AML-193 (cell line): ENCODE measurements at places on chromosomes 4 and X.

DNA sequence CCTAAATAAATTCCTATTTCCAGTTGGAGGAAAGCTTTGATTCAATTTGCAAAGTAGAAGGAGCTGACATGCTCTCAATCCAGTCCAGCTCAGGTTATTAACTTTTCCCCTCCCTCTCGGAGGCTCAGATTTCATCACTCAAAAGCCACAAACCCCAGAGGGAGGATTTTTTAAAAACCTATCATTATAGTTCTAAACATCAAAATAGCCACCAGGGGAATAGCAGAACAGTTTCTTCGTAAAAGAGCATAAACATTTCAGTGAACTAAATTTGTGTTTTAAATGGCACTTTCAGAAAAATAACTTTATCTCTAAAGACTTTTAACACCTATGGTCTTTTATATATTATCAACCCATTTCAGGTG, 8.8 kb downstream of the GPRIN3 start:
- DNase-seq: peak; percentile 29

DNA sequence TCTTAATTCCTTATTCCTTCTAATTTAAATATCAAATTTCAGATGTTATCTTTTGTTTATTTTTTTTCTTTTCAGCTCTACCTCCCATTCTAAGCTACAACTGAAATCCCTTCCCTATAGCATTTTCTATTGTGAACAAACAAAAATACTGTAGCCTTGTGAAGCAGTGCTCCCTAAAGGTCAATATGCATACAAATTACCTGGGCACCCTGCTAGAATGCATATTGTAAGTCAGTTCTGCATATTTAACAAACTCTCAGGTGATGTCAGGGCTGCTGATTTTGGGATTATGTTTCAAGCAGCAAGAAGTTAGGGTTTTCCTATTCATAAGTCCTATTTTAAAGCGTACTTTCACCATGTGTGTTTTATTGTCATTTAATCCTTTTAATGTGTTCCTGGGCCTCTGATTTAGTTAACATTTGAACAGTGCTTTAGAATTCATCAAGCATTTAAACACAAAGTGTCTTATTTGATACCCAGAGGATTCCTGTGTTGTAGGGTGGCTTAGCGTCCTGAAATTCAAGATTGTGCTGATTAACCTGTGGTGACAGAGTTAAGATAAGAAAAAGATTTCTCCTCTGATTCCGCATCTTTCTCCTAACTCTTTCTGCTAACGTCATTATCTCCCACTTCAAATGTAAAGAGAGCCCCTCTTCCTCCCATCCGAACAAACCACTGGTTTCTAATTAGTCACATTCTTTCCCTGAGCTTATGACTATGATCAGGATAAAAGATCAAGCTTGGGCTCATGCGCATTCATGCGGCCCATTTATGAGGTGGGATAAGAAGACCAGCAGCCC, 221.3 kb downstream of the ANK2 start:
- no peak for DNase-seq

GRCh38 chrX:19689170-19689779, 174.0 kb upstream of the MAP3K15 start:
- no peak for DNase-seq

- DNase-seq: peak; percentile 4
Measured at GRCh38 chrX:19514791-19515614, at the start of gene MAP3K15. TSS of gene MAP3K15 (minus strand) at chrX:19515508. CDS start at chrX:19515261, 247 bp downstream.

GRCh38 chrX:78104447-78105176, 564 bp downstream of the PGK1 start:
- peak; percentile 56 for DNase-seq

- DNase-seq: no peak
Measured at GRCh38 chr4:1192493-1193205, 20.3 kb upstream of the SPON2 start.
